ENCODE measurements at places on chromosomes 12 and 14.

DNA sequence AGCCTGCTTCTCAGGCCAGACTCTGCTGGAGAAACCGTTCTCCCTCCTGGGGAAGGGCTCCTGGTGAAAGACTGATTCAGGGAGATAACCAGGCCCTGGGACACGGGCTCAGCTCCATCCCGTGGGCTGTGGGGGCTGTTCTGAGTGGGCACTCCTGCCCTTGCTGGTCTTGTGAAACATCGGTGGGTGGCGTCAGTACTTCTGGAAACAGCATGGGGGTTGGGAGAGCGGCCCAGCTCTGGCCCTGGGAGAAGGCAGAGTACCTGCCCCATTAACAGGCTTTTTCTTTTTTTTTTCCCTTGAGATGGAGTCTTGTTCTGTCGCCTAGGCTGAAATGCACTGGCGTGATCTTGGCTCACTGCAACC is 786 bp downstream of the SLC25A47 start:
- DNase-seq, result peak; percentile 22

- DNase-seq, result no peak
These were observed 10.1 kb upstream of the NT5DC3 start for GRCh38 chr12:103851127-103851526.

DNA sequence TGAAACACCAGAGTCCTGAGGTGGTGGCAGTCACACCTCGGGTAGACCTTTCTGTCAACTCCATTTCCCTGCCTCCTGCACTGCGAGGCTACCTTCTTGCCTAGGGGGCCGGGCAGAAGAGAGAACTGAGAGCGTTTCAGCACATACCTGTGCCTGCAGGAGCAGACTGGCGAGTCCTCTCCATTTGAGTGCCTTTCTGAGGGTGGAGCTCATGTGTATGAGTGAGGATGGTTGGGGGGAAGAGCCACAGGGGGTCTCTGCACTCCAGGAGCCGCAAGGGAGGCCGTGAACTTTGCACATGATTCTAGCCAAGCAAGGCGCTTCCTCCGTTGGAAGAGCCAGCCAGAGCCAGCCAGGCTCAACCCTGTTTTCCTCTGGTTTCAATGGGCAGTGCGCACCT is 31.0 kb upstream of the CCND2 start:
- no peak for DNase-seq

GRCh38 chr14:100775351-100775830 is 48.7 kb downstream of the DLK1 start:
- DNase-seq, result no peak

DNA sequence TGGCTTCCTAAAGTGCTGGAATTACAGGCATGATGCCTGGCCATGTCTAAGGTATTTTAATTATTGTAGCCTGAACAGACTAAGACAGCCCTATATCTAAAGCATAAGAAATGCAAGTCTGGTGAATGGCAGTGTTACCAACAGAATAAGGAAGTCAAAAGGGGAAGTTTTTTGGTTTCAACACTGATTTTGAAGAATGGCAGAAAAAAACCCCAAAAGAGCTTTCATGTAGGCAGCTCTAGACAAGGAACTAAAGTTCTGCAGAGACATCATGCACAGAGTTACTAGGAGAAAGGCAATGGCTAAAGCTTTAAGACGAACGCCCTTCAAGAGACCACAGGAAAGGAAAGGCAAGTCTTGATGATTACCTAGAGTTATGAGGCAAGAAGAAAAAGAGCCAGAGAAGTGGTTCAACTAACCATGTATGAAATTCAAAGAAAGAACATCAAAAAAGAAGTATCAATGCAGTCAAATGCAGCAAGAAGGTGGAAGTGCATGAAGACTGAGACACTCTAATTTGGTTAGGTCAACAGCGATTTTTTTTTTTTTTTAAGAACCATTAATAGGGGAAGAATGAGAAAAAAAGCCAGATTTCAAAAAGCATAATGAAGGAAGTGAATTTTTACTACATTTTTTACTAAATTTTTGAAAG is 50.8 kb downstream of the RPS6KA5 start:
- DNase-seq, result peak; percentile 95

All from suppressor macrophage treated with lipopolysaccharide for 1 hour (primary cell).